ENCODE measurements at places on chromosomes 7 and 10. TPM values are rescaled to one million over a fixed set of nuclear protein-coding genes. Genes with fewer than 3 reads are reported as not detected.

The CDCA7L gene
- 42.1 TPM for total RNA-seq

The MCM10 gene
- 1.8 TPM for total RNA-seq

The GDF2 gene
- total RNA-seq: not detected

The C10orf62 gene
- not detected for total RNA-seq

The ZNF804B gene
- not detected for total RNA-seq

The TBATA gene
- total RNA-seq: not detected

The FAM25C gene
- not detected for total RNA-seq

The SLC16A9 gene
- total RNA-seq: 0.32 TPM

The ETV1 gene
- total RNA-seq: 3.2 TPM

The RHOBTB1 gene
- 11.4 TPM for total RNA-seq

GRCh38 chr10:46079831-46080585, 33.9 kb upstream of the MSMB start:
- H3K4me3 ChIP-seq: no peak overlapping the region
- H3K27ac ChIP-seq: no peak overlapping the region
- H3K4me1 ChIP-seq: no peaks in the 10 kb centered on the region
- H3K27me3 ChIP-seq: no peaks in the 10 kb centered on the region
- no peak for DNase-seq

GRCh38 chr7:152504367-152504766, 68.6 kb upstream of the KMT2C start:
- DNase-seq: peak; percentile 63
- H3K27me3 ChIP-seq: no peaks in the 10 kb centered on the region
- no peaks in the 10 kb centered on the region for H3K36me3 ChIP-seq
- H3K27ac ChIP-seq: peak overlapping the region; percentile 79
- H3K4me3 ChIP-seq: no peak overlapping the region
- H3K4me1 ChIP-seq: no peaks in the 10 kb centered on the region

- no peak overlapping the region for H3K4me3 ChIP-seq
- no peaks in the 10 kb centered on the region for H3K4me1 ChIP-seq
- no peak overlapping the region for H3K27ac ChIP-seq
Observed at GRCh38 chr10:12279281-12279680, 70.1 kb upstream of the CAMK1D start.

DNA sequence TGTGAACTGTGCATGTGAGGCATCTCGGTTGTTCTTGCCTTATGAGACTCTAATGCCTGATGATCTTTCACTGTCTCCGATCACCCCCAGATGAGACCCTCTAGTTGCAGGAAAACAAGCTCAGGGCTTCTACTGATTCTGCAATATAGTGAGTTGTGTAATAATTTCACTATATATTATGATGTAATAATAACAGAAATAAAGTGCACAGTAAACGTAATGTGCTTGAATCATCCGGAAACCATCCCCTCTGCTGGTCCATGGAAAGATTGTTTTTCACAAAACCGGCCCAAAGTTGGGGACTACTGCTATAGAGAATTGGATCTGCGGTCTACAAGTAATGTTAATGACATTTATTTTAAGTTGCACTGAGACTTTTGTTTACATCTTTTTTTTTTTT, 126.7 kb downstream of the TPST1 start:
- no peak overlapping the region for H3K27ac ChIP-seq
- no peaks in the 10 kb centered on the region for H3K27me3 ChIP-seq
- no peaks in the 10 kb centered on the region for H3K36me3 ChIP-seq

- H3K4me1 ChIP-seq: no peaks in the 10 kb centered on the region
- H3K4me3 ChIP-seq: no peak overlapping the region
- H3K27ac ChIP-seq: no peak overlapping the region
- H3K36me3 ChIP-seq: no peaks in the 10 kb centered on the region
Observed at GRCh38 chr10:23294638-23295247, 49.9 kb downstream of the C10orf67 start.

DNA sequence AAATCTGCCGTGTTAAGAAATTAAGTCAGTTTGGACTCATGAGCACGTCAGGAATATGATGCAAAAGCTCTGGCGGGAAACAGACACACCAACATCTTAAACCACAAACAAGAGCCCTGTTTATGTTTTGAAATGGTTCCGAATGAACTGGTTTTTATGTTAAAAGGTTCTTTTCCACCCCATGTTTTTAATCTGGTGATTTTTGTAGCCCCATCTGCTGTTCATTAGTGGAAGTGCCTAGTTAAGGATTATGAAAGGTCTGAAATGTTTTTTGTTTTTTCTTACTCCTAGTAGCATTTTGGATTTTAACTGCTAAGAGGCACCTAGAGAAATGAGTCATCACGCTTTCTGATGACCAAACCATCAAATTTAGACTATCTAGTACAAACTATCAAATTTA, 404.1 kb upstream of the MKI67 start:
- peaks cover 13% of the 10 kb centered on the region for H3K27me3 ChIP-seq
- no peaks in the 10 kb centered on the region for H3K36me3 ChIP-seq
- no peaks in the 10 kb centered on the region for H3K4me1 ChIP-seq
- H3K4me3 ChIP-seq: no peak overlapping the region

- peak overlapping the region; percentile 65 for H3K27ac ChIP-seq
- no peaks in the 10 kb centered on the region for H3K36me3 ChIP-seq
- no peaks in the 10 kb centered on the region for H3K27me3 ChIP-seq
- H3K4me3 ChIP-seq: no peak overlapping the region
Observed at GRCh38 chr10:24920907-24921881, 31.2 kb downstream of the PRTFDC1 start.

- no peaks in the 10 kb centered on the region for H3K36me3 ChIP-seq
- H3K4me3 ChIP-seq: no peak overlapping the region
- no peak for DNase-seq
- no peak overlapping the region for H3K27ac ChIP-seq
Observed at GRCh38 chr10:59036311-59037017, 140.0 kb upstream of the PHYHIPL start.

- DNase-seq: peak; percentile 58
- H3K27ac ChIP-seq: peak within 1 kb of the TSS; percentile 86
- no peaks in the 10 kb centered on the region for H3K4me1 ChIP-seq
- H3K27me3 ChIP-seq: no peaks in the 10 kb centered on the region
Observed at GRCh38 chr7:102433219-102434038, at the start of gene ORAI2. TSS of gene ORAI2 (plus strand) at chr7:102433575. CDS start at chr7:102438957, 5,382 bp downstream.

DNA sequence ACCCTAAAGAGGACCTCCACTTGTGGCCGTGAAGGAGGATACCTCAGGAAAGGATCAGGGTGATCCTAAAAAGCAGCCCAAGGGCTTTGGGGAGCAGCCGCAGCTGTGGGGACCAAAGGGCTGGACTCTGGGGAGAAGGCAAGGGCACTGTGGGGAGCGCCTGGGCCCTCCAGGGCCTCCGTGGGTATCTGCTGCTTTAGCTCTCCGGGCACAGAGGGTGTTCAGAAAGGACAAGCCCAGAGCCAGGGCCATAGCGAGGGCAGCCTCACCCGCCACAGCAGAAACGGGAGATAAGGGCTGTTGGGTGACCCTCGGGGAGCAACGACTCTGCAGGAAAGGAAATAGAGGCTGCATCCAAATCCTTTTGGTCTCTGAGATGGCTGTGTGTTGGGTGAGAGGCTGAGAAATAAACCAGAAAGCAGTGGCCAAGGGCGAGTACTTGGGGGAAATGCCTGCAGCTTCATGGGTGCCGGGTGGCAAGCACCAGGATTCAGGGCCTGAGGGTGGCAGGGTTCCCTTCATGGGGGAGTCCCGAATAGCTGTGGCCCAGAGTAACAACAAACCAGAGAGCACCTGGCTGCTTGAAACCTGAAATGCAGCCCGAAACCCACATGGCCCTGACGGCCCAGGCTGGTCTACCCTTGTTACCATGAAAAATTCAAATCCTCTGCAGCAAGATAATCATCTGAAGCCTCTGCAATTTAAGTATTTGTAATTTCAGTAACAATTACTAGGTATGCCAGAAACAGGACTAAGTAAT, 95.2 kb downstream of the VIPR2 start:
- no peaks in the 10 kb centered on the region for H3K27me3 ChIP-seq
- H3K4me3 ChIP-seq: no peak overlapping the region
- peak; percentile 34 for DNase-seq

DNA sequence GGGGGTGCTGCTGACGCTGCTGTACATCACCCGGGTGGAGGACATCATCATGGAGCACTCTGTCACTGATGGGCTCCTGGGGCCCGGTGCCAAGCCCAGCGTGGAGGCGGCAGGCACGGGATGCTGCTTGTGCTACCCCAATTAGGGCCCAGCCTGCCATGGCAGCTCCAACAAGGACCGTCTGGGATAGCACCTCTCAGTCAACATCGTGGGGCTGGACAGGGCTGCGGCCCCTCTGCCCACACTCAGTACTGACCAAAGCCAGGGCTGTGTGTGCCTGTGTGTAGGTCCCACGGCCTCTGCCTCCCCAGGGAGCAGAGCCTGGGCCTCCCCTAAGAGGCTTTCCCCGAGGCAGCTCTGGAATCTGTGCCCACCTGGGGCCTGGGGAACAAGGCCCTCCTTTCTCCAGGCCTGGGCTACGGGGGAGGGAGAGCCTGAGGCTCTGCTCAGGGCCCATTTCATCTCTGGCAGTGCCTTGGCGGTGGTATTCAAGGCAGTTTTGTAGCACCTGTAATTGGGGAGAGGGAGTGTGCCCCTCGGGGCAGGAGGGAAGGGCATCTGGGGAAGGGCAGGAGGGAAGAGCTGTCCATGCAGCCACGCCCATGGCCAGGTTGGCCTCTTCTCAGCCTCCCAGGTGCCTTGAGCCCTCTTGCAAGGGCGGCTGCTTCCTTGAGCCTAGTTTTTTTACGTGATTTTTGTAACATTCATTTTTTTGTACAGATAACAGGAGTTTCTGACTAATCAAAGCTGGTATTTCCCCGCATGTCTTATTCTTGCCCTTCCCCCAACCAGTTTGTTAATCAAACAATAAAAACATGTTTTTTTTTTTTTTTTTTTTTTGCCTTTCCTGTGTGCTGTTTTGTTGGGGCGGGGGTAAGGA, 55.8 kb downstream of the TSPAN15 start:
- H3K4me3 ChIP-seq: no peak overlapping the region
- no peaks in the 10 kb centered on the region for H3K27me3 ChIP-seq
- no peaks in the 10 kb centered on the region for H3K36me3 ChIP-seq
- no peaks in the 10 kb centered on the region for H3K4me1 ChIP-seq
- peak overlapping the region; percentile 52 for H3K27ac ChIP-seq

DNA sequence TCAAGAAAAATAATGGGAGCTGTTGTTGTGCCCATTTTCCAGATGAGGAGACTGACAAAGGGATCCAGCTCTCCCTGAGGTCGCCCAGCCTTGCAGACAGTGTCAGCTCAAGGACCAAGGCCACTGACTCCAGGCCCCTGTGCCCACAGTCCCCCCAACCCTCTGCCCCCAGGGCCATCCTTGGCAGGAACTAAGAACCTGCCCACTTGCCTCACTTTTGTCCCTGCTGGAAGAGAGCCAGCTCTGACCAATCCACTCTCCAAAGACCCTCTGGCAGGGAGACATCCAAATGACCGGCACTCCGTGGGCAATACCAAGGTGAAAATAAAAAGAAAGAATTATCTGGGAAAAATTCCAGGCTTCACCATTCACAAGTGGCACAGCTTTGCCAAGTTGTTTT, 101.3 kb downstream of the TCERG1L start:
- no peak for DNase-seq
- H3K4me1 ChIP-seq: no peaks in the 10 kb centered on the region
- H3K4me3 ChIP-seq: no peak overlapping the region
- no peaks in the 10 kb centered on the region for H3K27me3 ChIP-seq

GRCh38 chr7:4995429-4995969, 36.5 kb upstream of the MMD2 start:
- no peaks in the 10 kb centered on the region for H3K36me3 ChIP-seq
- no peaks in the 10 kb centered on the region for H3K4me1 ChIP-seq
- no peak for DNase-seq
- no peak overlapping the region for H3K27ac ChIP-seq
- H3K4me3 ChIP-seq: no peak overlapping the region

DNA sequence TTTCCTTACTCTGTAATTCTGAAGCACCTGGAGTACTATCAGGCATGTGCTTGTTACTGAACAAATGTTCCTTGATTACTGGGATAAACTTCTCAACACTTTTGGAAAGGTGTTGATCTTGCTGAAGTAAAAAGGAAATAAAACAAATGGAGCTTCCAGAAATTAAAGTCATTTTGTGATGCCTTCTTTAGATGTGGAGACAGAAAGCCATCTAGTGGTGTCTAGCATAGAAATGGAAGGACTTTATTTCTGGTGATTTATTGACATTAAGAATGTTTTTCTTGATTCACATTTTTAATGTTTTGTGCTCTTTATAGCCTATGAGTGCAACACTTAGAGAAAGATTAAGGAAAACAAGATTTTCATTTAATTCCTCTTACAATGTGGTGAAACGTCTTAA, 1.4 kb downstream of the SFR1 start:
- H3K4me3 ChIP-seq: no peak overlapping the region
- DNase-seq: no peak
- H3K36me3 ChIP-seq: no peaks in the 10 kb centered on the region
- H3K4me1 ChIP-seq: no peaks in the 10 kb centered on the region
- H3K27ac ChIP-seq: no peak overlapping the region

DNA sequence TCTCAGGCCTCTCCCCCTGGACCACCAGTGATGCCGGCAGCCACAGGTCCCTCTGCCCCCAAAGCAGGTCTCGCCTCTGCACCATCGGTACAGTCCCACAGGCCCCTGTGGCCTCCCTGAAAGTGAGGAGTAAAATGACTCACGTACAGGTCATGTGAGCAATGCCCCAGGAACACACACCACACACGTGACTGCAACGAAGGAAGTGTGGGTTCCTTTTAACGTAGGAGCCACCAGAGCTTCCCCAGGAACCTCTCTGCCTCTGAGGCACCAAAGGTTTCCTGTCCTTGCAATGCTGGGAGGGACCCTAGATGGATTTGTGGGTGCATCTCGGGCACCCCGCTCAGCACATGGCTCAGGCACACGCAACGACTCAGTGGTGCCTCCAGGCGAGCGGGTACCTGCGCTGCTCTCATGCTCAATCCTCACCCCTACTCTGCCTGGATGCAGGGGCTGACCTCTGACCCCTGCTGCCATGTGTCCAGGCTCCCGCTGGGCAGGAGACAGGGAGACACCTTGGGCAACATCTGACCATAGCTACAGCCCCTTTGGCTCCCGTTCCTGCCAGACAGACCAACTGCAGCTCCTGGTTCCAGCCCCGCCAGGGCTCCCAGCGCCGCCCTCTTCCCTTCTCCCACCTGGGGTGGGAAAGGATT, 120.7 kb downstream of the PRKAG2 start:
- H3K27ac ChIP-seq: peak overlapping the region; percentile 49
- no peaks in the 10 kb centered on the region for H3K27me3 ChIP-seq
- no peak overlapping the region for H3K4me3 ChIP-seq
- no peak for DNase-seq

- H3K4me1 ChIP-seq: no peaks in the 10 kb centered on the region
- no peaks in the 10 kb centered on the region for H3K27me3 ChIP-seq
- H3K36me3 ChIP-seq: no peaks in the 10 kb centered on the region
Observed at GRCh38 chr7:115178835-115179234, 256.9 kb downstream of the MDFIC start.

- H3K4me1 ChIP-seq: no peaks in the 10 kb centered on the region
- no peaks in the 10 kb centered on the region for H3K27me3 ChIP-seq
- no peak for DNase-seq
- no peak overlapping the region for H3K4me3 ChIP-seq
- H3K36me3 ChIP-seq: no peaks in the 10 kb centered on the region
- H3K27ac ChIP-seq: no peak overlapping the region
Observed at GRCh38 chr7:109476409-109476808, 906.7 kb downstream of the DNAJB9 start.

- no peaks in the 10 kb centered on the region for H3K4me1 ChIP-seq
- no peaks in the 10 kb centered on the region for H3K27me3 ChIP-seq
- H3K4me3 ChIP-seq: peak within 1 kb of the TSS; percentile 56
- peak within 1 kb of the TSS; percentile 83 for H3K27ac ChIP-seq
- H3K36me3 ChIP-seq: no peaks in the 10 kb centered on the region
- DNase-seq: peak; percentile 85
Observed at GRCh38 chr10:116849248-116850057, at the start of gene ENO4. TSS of gene ENO4 (plus strand) at chr10:116849499. CDS start at chr10:116849567, 68 bp downstream.

GRCh38 chr10:90779548-90779947, 78.3 kb downstream of the HTR7 start:
- no peaks in the 10 kb centered on the region for H3K4me1 ChIP-seq
- H3K36me3 ChIP-seq: no peaks in the 10 kb centered on the region
- no peak overlapping the region for H3K27ac ChIP-seq
- no peak for DNase-seq
- no peak overlapping the region for H3K4me3 ChIP-seq
